ENCODE measurements at places on chromosomes 12 and 14.

DNA sequence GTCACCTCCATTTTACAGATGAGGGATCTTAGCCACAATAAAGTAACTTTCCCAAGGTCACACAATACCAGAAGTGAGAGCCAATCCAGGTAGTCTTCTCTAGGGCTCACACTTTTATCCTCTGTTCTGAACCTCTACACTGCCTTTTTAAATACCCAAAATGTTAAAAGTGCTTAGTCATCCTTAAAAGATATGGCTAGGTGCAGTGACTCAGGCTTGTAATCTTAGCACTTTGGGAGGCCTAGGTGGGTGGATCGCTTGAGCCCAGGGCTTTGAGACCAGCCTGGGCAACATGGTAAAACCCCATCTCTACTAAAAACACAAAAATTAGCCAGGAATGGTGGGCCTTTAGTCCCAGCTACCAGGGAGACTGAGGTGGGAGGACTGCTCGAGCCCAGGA, 104.1 kb upstream of the PPP4R3A start:
- DNase-seq, result no peak

DNA sequence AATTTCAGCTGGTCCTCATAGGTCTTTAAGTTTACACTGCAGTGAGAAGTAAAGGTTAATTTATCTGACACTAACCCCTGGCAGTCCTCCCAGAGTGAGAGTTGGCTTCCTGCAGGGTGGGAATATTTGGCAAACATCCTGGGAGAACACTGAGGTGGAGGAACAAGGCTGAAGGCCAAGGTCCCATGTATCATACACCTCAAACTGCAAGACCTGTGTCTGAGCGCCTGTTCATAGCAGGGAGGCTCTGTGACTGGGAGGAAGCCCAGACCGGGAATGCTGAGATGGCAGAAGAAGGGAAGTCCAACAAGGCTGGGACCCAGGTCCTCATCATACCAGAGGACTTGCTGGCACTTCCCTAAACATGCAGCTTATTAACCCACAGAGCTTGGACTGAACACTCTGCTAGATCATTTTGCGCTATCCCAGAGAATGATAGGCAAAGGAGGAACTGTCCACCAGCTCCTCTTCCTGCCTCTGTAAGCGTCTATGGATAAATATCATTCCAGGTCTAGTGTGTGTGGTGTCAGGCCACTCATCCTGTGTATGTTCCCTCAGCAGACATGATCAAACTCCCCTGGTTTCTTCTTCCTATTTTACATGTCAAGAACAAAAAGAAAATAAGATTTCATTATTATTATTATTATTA, 199.6 kb upstream of the CNOT2 start:
- no peak for DNase-seq

DNA sequence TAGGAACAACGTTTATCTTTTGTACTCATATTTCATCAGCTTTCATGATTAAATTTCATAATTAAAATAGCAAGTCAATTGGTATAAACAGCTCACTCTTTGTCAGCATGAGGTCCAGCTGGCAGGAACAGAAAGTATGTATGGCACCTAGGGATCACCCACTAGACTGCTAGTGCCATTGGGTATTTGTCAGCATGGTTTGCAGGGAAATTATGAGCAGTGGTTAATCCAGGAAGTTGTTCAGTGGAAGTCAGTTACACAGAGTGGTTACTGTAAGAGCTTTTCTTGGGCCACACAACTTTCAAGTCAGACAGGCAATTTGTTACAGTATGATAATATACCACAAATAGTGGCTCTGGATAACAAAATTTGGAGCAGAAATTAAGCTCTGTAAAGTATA, 340.3 kb upstream of the RGS6 start:
- DNase-seq, result no peak

DNA sequence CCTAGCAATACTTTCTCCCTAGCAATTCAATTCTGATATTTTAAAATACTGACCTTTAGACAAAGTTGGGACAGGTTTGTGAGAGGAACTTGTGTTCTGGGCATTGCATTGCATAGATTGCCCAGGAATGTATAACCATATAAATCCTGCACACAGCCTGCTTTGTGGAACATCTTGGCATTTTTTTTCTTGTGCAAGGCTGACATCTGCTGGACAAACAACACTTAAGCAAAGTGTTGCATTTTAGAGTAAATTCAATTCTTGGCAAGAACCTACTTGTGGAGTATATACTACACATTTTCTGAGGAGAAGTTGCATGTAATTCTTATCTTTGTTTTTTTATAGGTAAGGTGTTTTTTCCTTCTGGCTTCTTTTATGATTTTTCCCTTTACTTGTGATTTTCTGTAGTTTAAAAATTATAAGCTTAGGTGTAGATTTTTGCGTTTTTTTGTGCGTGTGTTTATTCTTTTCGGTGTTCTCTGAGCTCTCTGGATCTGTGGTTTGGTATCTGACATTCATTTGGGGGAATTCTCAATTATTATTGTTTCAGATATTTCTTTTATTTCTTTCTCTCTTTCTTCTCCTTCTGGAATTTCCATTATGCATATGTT, 26.4 kb downstream of the TESPA1 start:
- DNase-seq, result peak; percentile 12

DNA sequence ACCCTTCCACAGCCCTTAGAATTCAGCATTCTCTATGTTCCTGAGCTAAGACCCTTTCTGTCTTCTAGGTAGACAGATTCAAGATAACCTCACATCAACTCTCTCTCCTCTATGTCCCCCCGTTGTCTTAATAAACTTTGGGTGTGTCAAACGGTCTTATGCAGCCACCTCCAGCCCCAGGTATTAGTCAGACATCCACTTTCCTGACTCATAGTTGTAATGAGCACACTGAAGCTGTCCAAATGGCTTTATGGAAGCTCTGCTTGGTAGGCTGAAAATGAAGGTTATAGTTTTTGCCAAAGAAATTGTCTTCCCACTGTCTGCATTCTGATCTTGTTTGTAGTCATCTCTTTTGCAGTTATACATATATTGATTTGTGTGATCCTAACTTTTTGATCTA, 482.0 kb downstream of the RMST start:
- no peak for DNase-seq

GRCh38 chr12:69598174-69598753, 12.4 kb downstream of the LRRC10 start:
- no peak for DNase-seq

GRCh38 chr12:3432176-3432742, 58.7 kb upstream of the PRMT8 start:
- no peak for DNase-seq

- DNase-seq, result no peak
These were observed 7.7 kb upstream of the DCP1B start for GRCh38 chr12:2011643-2012607.

Data from activated T-helper 9 cell treated with anti-CD3 and anti-CD28 coated beads, Interleukin-2, amount 50 U/mL, for 16 hours (primary cell).